Myocyte (in vitro differentiated cells): ENCODE measurements at places on chromosomes 3 and 15. TPM values are rescaled to one million over a fixed set of nuclear protein-coding genes. Genes with fewer than 3 reads are reported as not detected.

The NR2E3 gene
- total RNA-seq = not detected in 2 replicates

The TM4SF4 gene
- total RNA-seq = 0.21 and 0.47 TPM in 2 replicates

DNA sequence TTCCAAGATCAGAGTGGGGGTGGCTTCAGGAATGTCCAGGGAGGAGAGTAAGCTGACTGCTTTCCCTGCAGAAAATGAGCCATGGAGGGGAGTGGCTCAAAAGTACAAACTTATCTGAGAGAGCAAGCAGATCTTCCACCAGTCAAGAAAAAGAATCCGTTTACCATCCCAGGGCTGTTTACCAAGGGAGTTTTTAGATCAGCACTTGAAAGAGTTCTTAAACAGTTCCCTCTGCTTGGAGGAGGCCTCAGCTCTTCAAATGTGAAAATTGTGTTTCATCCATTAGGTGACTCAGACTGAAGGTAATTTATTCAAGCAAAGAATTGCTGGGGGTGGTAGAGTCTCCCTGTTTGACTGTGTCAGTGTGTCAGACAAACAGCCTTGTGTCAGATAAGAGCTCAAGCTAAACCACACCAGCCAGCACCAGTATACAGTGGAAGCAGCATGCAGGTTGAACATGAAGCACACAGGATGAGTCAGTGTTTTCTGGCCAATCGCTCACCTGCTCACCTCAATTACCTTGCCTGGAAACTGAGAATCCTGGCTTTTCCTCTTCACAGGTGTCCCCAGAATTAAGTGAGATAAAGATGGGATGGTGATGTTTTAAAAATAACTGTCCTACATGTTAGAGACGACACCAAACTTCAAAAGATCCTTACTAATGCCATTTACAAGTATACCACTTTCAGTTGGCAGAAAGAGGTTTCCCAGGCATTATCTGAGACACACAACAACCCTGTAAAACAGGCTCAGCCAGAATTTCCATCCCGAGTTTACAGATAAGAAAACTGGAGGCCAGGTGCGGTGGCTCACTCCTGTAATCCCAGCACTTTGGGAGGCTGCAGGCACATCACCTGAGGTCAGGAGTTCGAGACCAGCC, 21.7 kb downstream of the SH3BP5 start:
- peak; percentile 26 for DNase-seq

DNA sequence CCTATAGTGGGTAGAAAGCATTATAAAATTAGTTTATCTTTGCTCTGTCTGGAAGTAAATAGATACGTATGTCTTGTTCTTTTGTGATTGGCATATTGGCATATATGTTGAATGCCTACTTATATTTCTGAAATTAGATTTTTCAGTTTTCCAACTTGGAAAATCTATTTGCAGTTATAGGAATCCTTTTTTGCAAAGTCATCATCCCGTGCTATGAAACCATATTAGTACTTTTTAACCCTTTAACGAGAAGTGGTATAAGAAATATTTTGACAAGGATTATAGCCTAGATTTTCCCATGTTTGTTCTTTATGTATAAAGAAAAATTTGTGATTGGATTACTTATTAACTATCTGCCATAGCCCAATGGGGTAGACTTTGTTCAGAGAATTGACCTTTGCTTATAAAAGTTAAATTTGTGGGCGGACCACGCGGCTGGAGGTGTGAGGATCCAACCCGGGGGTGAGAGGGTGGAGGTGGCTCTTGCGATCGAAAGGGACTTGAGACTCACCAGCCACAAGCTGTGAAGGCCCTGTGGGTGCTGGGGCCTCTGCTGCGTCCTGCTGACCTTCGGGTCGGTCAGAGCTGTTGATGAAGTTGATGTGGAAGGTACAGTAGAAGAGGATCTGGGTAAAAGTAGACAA, 5.9 kb downstream of the LRRC28 start:
- no peak for DNase-seq

DNA sequence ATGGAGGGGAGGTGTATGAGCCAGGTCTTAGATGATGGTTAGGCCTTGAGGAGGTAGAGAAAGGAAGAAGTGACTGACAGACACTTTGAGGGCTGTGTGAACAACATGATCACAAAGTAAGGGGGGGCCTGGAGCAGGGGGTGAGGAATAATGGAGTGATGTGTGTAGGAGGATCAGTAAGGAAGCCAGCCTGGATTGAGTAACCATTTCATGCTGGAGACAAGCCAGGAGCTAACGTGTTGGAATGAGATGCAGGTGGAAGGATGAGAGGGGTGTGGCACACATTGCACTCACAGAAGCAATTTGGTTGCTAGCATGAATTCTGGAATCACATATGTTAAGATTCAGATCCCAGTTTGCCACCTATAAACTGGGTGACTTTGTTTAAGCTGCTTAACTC, 65.5 kb downstream of the BBX start:
- DNase-seq = no peak

- no peak for DNase-seq
Observed at GRCh38 chr3:13015286-13016082, 57.7 kb downstream of the IQSEC1 start.

- peak; percentile 70 for DNase-seq
Observed at GRCh38 chr3:64030741-64031140, 7.4 kb upstream of the PSMD6 start.

GRCh38 chr15:38149315-38149714, 103.3 kb upstream of the SPRED1 start:
- no peak for DNase-seq

DNA sequence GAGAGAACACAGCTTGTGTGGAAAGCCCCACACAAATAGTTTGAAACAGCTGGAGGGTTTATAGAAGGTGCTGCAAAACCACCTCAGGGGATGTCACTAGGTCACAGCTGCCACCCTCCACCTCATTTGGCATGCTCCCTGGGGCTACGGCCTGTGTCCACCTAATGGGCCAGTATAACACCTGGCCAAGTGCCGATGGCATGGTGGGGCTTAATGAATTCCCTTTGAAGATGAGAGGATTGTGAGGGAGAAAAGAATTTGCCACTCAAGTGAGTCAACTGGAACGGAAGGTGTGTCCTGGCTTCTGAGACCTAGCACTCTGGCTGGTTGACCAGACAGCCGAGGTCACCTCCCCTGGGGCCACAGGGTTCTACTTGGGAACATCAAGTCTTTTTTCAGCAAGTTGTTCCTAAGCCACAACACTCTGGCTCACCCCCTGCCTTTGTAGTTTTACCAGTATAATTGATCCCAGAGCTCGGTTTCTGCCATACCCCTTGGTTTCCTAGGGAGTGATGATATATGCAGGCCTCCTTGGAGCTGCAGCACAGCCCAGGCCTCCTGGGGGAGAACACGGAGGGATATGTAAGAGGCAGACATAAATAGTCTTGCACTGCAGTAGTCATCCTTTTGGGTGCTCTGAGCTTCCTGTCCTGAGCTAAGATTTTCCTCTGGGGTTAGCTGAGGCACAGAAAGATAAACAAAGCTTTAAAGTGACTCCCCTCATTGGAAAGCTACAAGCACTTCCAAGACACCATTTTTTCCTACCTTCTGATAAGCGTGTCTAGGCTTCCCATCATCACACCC, 178.2 kb upstream of the LPP start:
- peak; percentile 77 for DNase-seq
